ENCODE measurements at places on chromosomes 5 and 9. TPM values are rescaled to one million over a fixed set of nuclear protein-coding genes. Genes with fewer than 3 reads are reported as not detected.

SDHA gene
- total RNA-seq: 149 TPM

FSD1L gene
- 3.6 TPM for total RNA-seq

FST gene
- 1.9 TPM for total RNA-seq

COL15A1 gene
- total RNA-seq: 1.6 TPM

MGAT1 gene
- total RNA-seq: 117 TPM

SPINK4 gene
- total RNA-seq: not detected

TRPM6 gene
- 0.38 TPM for total RNA-seq

CDC20B gene
- 0.19 TPM for total RNA-seq

UBE2B gene
- 38.0 TPM for total RNA-seq

SPATA31A3 gene
- not detected for total RNA-seq

CDX1 gene
- not detected for total RNA-seq
